Muscle of arm (tissue), 14 donors: ENCODE measurements at places on chromosomes 7 and 10.

DNA sequence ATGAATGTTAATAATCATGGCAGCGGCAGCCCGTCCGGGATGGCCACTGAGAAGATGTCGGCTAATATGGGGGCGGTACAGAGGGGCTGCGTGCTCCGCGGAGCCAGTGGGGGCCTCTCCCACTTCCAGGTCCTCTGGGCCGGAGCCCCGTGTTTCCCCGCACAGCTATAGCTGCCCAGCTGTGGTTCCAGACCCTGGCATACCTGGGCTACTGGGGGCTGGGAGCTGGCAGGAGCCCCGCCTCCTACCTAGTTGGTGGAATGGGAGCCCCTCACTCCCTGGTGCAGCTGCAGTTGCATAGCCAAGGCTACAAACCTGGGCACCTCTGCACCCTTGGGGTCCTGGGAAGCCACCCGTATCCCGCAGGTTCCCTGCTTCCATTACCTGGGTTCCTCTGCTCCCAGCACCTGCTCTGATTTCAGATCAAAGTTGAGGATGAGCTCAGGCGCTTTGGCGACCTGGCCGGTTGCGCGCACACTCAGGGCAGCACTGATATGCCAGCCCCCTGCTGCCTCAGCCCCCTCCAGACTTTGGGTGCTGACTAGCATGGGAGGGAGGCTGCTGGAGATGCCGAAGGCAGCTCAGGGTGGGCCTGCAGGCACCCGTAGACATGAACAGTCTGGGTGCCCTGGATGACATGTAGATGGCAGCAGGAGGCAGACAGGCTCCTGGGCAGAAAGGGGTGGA lies 236.5 kb upstream of the SEMA3D start:
- no peak for DNase-seq

- no peak for DNase-seq
Observed at GRCh38 chr7:103993551-103993950, 4.1 kb upstream of the RELN start.

GRCh38 chr10:29392376-29393021 lies 103.6 kb downstream of the LYZL1 start:
- no peak for DNase-seq

DNA sequence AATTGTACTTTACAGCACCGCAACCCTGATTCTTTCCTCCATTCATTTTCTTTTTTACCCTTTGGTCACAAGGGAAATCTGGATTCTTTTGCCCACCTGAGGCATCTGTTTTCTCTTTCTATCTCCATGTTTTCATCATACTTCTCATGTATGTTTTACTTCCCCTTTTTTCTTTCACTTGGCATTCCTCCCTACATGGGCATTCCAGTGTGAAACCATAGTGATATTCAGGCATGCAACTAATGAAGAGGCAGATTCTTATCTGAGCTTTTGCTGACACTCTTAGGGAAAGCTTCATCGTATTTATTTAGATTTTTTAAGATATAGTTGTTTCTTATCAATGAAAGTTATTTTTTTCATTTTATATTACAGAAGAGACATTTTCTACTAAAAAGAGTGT lies 405.2 kb upstream of the TEX47 start:
- no peak for DNase-seq

DNA sequence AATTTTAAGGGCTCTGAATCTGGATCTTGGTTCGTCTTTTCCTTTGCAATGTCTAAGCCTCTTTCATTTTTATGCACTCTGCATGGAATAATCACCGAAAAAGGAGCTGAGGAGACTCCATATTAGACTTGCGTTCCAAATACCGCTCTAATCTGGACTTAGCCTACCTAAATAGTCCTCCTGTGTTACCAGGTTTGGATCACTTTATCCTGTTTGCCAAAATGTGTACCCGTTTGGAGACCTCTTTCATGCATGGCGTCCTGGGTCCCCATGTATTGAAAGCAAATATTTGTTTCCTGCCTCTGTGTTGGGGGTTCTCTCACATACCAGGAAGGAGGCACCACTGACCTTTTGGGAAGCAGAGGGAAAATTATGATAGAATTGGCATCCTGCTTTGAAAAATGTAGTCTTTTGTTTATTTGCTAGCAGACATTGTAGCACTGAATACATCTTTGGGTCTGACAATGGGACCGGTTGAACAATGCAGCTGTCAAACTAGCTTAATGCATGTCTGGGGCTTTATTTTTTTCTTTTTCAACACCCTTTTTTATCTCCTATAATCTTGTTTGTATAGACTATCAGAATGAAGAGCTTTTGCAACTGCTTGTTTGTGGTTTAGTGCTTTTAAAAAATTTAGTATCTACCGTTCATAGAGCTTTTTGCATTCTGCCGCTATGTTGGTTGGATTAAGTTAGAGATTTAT lies 11.8 kb upstream of the CELF2 start:
- DNase-seq: no peak

GRCh38 chr10:111116211-111116610 lies 39.4 kb downstream of the ADRA2A start:
- no peak for DNase-seq

GRCh38 chr10:6086375-6087233 lies 2.2 kb upstream of the RBM17 start:
- DNase-seq: peak; percentile 82
